ENCODE measurements at places on chromosomes 5 and 9.

DNA sequence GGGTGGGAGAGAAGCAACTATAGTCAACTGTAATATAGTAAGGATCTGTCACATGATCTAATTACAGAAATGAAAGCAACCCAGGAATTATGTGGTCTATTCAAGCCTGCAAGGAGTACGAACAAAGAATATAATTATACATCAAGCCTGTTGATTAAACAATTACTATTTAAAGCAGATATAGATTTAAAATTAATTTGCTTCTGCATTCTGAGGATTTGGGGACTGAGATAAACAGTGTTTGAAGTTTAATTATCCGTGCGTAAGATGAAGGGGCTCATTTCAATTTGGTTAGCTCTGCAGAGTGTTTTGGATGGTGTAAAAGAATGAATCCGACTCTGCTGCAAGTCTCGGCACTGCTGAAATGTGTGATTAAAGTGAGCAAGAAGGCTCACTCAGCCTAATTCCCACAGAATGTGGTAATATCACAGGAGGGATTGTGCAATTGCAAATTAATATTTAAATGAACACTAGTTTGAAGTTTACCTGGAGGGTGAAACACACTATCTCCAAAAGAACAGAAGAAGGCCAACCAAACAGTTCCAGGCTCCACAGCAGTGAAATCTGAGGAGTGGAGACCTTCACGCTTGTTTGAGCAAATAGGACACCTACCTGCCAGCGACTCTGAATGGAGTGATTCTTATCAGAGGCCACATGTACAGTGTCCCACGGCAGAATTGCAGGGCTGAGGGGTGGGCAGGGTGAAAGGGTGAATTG, 420.6 kb upstream of the SLC30A5 start:
- peak; percentile 61 for DNase-seq

DNA sequence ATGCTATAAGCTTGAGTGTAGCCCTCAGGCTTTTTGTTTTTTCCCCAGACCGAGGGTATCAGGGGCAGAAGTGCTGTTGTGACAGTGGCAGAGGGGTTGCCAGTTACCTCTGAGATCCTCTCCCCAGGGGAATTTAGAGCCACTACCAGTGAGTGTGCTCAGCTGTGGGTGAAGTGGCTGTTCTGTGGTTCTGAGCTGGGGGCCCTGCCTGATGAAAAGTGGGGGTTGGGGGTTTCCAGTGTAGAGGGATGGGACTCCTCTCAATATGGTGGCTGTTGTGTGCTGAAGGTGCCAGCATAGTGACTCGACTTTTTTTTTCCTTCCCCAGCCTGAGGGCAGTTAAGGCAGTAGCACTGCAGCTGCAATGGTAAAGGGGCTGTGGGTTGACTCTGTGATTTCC, 506.7 kb downstream of the TMEM232 start:
- DNase-seq = no peak

DNA sequence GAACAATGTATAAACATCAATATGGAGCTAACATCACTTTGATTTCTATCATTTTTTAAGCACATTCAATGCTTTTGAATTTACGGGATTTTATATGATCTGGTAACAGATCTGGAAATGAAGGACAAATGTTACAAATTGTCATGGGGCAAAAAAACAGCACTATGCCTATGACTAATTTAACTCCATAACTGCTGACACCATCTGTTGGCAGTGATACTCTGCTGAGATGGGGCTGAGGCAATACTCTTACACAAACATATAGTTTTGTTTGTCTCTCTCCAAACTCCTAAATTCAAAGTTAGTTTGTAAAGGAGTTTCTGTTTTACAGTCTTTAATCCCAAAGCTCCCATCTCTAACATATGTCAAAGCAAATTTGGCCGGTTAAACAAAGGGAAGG, 132.5 kb upstream of the FER start:
- no peak for DNase-seq

GRCh38 chr5:154421868-154422267, 23.9 kb upstream of the SAP30L start:
- DNase-seq = no peak

DNA sequence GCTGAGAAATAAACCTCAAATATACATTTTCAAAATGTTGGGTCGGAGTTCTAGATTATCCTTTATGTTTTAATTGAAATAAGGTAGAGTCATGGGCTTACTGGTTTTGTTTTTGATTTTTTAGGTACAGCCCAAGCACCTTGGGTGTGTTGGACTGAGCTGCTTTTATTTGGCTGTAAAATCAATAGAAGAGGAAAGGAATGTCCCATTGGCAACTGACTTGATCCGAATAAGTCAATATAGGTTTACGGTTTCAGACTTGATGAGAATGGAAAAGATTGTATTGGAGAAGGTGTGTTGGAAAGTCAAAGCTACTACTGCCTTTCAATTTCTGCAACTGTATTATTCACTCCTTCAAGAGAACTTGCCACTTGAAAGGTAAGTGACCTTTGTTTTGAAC, 3.6 kb downstream of the CCNG1 start:
- no peak for DNase-seq

DNA sequence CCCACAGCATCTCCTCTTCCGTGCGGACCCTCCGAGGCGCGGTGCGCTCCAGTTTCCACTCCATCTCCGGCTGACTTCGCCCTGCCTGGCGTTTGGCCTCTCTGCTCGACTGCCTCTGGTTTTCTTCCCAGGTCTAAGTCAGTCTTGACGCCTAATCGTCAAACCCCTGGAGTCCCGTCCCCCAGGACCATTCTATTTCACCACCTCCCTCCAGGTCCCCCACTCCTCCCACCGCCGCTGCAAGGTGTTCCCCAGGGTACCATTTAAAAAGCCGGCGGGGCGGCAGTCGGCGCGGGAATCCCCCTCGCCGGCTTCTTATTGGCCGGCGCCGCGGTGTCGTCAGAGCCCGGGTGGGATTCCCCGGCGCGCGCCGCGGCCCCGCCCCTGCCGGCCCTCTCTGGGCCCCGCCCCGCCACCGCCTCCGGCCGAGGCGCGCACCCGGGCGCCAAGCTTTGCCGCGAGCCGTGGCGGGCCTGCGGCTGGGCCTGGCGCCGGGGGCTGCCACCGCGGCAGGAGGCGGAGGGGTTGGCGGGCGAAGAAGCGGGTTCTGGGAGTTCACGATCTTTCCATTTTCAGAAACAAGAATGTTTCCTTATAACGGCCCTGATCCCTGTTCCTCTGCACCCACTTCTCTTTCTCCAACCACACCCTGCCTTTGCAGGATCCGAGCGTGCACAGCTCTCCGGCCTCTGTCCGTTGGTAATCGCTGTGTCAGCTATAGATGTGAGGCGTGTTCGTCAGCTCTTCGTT, at the start of gene CDC20B:
CDC20B (minus strand) TSS at position 241 of the 750 bp plus-strand sequence; CDS start at position 64, 177 bp downstream.
- DNase-seq = peak; percentile 85

- DNase-seq = no peak
Observed at GRCh38 chr5:173886150-173886549, 2.0 kb upstream of the CPEB4 start.

GRCh38 chr5:52331725-52332124, 456.0 kb upstream of the ITGA1 start:
- no peak for DNase-seq

- DNase-seq = no peak
Observed at GRCh38 chr5:180583738-180584137, 7.6 kb downstream of the SCGB3A1 start.

GRCh38 chr9:2267181-2267745, 252.1 kb downstream of the SMARCA2 start:
- no peak for DNase-seq

- no peak for DNase-seq
Observed at GRCh38 chr5:155258161-155258560, 244.6 kb downstream of the KIF4B start.

DNA sequence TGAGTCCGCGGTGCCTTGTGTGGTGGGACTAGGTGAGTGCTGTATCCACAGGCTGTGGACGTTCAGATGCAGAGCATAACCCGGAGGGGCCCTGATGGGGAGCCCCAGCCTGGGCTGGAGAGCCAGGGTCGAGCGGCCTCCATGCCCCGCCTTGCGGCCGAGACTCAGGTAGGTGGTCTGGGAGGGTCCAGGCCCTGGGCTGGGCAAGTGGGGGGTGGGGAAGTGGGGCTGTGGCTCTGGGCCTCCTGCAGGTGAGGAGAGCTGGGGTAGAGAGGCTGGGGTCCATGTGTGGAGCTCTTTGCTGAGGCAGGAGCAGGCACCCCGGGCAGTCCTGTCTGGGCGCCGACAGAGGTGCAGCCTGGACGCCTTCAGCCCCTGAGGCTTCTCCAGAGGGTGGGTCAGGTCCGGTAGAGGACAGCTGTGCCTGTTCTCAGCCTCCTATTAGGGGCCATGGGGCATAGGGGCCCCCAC, 241.1 kb downstream of the CACNA1B start:
- no peak for DNase-seq

- DNase-seq = no peak
Observed at GRCh38 chr9:78746010-78746409, 449.1 kb downstream of the PSAT1 start.

GRCh38 chr5:148816357-148816756, 10.1 kb upstream of the ADRB2 start:
- no peak for DNase-seq

GRCh38 chr5:170711300-170711699, 72.2 kb upstream of the GABRP start:
- no peak for DNase-seq

- peak; percentile 68 for DNase-seq
Observed at GRCh38 chr9:127503947-127504886, 52.9 kb downstream of the LRSAM1 start.

- DNase-seq = no peak
Observed at GRCh38 chr5:38929838-38930237, 84.0 kb downstream of the OSMR start.

DNA sequence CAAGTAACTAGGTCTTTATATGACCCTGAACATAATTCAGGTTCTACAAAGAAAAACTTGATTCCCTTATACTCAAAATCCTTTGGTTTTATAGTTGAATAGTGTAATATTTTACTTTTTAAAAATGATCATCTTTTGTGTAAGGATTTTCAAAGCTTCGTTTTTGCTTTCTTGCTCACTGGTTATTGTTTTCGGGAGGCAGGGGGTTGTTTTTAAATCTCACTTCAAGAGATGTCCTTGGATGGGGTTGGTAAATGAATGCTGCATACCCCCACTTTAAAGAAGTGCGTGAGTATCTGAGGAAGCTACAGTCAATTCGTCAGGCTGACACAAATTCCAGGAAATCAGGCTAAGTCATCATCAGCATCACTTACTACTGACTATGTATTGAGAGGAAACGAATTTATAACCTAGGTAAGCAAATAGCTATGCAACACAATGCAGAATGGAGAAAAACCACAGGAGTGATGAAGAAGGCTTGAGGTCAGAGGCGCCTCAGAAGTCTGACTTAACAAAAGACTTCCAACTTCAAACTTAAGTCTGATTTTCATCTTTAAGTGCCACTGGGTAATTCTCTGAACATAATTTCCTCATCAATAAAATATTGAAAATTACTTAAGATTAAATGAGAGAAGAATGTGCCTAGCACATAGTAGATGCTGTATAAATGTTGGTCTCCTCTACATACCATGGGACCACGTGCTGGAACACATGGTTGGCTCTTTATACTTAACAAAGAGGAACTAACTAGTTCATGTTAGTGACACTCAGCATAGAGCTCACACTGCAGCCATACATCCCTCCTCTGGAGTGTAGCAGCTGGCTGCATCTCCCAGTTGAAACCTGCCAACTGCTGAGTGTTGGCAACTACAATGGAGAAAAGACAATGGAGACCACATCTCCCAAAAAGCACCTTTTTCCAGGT, 106.0 kb upstream of the KIF2A start:
- DNase-seq = no peak

- no peak for DNase-seq
Observed at GRCh38 chr9:98011122-98011521, 28.0 kb downstream of the ANP32B start.

DNA sequence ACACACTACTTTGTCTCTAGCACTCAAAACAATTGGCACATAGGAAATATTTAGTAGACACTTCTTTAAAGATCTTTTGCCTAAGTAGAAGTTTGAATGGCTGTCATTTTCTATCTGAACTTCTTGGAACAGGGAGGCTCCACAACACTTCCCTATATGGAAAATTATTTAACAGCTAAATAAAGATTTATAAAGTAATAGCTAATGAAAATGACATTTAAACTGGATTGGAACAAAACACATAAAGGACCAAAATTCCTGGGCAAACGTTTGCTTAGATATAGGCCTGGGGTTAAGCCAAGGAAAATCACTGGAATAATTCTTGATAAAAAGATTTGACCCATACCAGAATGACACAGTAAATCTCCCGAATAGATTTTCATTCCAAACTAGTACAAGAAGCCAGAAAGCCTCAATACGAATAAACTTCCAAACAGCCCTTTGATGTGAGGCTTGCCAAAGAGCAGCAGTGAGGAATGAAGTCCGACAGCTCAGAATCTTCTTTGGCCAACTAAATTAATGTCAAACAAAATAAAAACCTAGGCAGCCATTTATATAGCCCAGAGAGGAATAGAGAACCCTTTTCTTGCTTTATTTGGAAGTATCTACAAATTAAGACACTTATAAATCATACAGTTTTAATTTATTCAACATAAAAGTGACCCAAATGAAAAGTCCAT, 20.3 kb upstream of the RNF180 start:
- no peak for DNase-seq

DNA sequence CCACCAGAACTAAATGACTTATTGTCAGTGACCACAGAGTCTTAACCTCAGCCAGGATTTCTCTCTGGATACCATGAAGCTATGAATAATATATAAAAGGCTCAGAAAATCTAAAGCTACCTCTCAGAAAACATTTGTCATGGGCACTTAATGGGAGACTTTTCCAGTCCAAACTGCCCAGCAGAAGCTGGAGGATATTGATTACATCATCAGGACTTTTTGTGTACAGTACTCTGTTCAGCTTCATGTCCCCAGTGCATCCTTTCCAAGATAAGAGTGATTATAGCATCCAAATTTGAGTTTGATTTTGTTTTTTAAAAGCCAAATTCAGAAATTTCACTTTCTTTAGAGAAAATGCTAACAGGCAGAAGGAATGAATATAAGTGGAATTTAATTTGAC, 123.9 kb upstream of the C6 start:
- no peak for DNase-seq

- DNase-seq = no peak
Observed at GRCh38 chr9:91500509-91501014, 76.9 kb upstream of the NFIL3 start.

DNA sequence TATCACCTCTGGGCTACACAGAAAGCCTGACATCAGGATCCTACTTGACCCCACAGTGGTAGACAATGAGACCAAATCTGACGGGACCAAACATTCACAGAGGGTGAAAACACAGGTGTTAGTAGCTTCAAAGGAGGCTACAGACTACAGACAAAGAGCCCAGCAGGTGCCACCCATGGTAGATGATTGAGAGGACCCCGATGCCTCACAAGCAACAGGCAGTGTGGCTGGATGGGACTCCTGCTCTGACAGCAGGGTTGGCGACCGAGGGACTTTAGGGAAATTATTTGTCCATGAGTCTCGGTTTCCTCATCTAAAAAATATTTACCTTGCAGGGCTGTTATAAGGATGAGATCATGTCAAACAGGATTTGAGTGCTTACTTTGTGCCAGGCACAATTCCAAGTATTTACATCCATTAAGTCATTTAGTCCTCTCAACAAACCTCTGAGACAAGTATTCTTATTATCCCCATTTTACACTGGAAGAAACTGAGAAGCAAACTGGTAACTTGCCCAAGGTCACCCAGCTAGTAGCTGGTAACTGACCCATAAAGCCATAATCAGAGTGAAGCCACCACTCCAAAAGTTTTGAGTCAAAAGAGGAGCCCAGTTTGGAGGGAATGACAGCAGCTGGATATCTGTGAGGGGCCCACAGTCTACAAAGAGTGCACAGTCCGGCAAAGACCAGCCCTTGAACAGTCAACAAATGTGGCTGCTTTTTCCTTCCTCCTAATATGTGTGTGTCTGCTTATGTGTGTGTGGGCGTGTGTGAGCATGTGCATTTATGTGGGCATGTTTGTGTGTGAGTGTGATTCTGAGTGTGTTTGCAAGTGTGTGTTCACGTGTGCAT, 502.0 kb downstream of the BNC2 start:
- DNase-seq = no peak

- no peak for DNase-seq
Observed at GRCh38 chr9:122536134-122536533, 9.0 kb upstream of the OR1N1 start.
